Activated CD8-positive, alpha-beta T cell treated with anti-CD3 and anti-CD28 coated beads, Interleukin-2, amount 10 ng/mL, durations not matched to agents 7 days and 5 days (primary cell): ENCODE measurements at places on chromosomes 3 and 15.

DNA sequence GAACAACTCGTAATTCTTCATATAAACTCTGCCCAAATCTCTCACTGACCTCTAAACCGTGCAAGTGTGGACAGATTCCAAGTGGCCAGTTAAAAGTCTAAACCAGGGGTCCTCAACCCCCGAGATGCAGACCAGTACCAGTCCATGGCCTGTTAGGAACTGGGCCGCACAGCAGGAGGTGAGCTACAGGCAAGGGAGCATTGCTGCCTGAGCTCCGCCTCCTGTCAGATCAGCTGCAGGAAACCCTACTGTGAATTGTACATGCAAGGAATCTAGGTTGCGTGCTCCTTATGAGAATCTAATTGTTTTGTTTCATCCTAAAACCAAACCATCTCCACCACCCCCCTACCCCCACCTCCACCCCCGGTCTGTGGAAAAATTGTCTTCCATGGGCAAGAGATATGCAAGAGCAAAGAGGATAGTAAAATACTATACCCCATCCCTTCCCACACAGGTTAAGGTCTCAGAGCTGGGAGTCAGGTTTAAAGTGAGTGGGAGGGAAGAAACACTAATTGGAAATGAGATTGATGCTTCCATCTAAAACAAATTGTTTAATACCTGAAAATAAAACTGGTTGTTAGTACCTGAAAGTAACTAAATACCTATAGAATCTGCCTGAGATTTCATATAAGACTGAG lies 54.0 kb downstream of the POLQ start:
- no peak for DNase-seq

DNA sequence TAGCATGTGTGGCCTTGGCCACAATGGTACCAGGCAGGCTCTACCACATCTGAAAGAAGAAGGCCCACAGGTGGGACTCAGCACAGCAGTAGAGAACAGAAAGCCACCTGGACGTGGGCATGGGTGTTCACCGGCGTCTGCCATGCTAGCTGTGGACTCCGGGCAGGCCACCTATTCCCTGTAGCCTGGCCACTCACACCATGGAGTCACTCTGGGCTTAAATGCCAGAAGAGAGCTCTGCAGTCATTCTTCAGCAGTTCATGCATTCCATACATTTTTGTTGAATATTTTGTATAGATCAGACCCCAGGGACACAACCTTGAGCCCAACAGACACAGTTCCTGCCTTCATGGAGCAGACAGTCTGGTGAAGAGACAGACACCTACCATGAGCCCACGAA lies 138.6 kb downstream of the SRGAP3 start:
- DNase-seq, result no peak

- no peak for DNase-seq
These were observed 121.0 kb upstream of the MBNL1 start for GRCh38 chr3:152147748-152148147.

DNA sequence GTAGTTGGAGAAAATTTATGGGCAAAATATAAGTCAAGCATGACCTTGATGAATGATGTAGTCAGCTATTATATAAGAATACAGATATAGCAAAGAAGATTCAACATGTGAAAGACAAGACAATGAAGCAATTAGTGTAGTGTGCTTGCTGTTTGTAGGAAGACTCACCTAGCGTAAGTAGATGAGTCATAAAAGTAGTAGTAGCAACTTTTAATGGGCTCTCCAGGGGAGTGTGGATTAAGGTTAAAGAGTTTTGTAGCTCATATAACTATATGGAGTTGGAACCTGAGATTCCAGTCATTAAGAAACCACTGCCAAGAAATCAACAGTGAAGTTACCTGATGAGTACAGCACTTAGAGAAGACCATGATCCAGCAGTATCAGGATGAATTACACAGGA lies 444.7 kb upstream of the CNTN3 start:
- DNase-seq, result no peak

DNA sequence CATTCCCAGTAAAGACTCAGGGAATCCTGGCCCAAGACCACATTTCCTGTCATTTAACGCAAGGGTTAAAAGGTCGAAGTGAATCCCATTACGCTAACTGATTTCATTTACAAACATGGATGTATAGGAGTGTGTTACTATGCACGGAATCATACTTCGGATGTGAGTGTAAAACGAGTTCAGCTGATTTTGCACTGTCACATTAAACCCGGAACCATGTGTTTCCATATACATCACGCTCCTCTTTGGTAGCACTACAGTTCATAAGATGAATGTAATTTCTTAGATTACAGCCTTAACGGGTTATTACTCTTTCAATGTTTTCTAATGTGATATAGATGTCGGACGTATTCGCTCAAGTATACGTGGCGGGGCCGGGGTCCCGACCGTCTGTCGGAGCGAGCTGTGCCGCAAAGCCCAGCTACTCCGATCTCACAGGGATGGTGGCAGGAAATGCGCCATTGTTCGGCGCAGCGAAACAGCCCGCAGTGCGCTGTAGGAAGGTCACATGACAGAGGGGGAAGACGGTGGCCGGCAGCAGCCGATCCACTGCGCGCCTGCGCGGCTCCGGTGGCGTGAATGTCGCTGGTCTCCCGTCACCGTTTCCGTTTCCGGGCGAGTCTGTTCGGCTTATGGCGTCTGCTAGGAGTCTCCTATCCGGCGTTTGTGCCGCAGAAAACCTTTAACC lies 97.3 kb downstream of the NPAP1 start:
- DNase-seq, result peak; percentile 81

GRCh38 chr3:28291577-28291976 lies 50.2 kb downstream of the CMC1 start:
- no peak for DNase-seq

GRCh38 chr3:98404010-98404409 lies 13.5 kb downstream of the OR5K3 start:
- DNase-seq, result no peak

GRCh38 chr15:98422130-98422478 lies 226.2 kb upstream of the IGF1R start:
- no peak for DNase-seq

DNA sequence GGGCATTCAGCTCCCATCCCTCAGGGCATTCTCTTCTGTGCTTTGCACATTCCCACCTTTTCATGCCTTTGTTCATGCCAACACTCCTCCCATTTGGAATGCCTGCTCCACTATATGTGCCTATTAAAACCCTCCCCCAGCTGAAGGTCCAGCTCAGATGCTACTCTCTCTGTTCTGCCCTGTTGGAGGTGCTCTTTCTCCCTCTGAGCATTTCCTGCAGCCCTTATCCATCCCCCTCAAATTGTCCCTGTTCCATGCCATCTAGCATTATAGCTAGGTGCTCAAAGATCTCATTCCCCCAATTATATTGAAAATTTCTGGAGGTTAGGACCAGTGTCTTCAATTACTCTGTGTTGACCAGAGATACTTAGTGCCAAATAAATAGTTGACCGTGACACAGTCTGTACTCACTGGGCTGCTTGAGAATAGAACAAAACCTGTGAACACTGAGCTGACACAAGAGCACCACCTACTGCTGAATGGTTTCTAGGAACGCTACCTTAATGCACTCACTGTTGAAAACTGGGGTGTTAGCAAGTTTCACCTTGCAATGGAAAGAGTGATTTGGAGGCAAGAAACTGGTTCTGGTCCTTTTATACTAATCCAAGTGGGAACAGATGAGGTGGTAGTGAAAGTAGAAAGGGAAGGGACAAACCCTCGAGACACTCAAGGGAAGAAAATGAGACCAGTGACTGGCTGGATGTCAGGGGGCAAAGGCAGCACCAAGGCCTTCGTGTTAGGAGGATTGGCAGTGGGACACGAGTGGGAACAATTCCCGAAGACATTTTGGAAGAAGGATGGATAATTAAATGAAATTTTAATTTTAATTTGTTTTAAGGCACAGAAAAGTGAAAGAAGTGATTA lies 289.8 kb upstream of the ROPN1 start:
- no peak for DNase-seq

DNA sequence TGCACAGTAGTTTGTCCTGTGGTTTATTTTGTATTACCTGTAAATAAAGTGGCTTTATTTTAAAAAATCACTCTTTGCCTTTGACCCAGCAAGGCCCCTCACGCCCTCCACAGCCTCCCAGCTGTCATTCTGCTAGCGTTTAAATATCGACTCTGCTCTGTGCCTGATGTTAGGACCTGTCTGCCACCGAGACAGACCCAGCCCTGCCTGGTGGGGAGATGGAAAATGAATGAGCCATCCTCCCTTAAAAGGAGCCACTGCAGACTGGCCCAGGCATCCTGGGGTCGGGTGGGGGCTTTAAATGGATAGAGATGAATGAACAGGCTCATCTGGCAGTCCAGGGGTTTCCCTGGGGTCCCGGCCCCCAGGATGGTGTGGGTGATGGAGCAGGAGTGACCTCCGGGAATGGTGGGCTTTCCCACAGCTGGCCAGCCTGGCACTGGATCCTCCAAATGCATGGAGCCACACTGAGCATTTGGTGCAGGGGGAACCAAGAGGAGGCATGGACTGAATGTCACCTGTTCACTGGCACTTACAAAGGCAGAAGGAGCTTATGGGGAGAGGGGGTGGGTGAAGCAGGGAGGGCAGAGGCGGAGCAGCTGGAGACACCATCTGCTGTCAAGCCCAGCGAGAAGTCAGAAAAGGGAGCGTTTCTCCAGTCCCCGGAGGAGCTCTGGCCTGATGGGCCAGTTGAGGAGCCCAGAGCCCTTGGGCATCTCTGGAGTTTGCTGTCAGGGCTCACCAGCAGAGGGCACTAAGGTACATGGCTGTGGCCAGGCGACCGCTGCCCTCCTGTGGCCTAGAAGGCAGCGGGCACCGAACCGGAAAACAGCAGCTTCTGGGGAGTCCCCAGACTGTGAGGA lies 11.9 kb downstream of the GRM2 start:
- DNase-seq, result peak; percentile 86

GRCh38 chr3:109224333-109224732 lies 87.8 kb downstream of the C3orf85 start:
- no peak for DNase-seq
